ENCODE measurements at places on chromosomes 5 and 9.

DNA sequence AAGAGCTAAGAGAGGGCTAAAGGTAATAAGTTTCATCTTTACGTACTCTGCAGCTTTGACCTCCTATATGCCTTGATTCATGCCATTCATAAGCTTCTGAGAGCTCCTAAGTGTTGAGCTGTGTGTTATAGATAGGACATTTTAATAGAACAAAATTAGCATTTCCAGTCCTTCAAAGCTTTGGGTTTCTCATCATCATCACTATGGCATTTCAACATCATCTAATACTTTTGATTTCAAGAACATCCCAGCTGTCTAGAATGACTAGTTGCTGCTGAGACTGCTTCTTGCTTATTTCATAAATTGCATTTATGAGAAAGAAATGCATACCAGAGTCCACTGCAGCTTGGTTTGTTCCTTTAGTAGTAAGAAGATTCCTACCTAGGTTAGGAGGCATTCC lies 201.7 kb downstream of the SGCD start:
- DNase-seq = no peak

DNA sequence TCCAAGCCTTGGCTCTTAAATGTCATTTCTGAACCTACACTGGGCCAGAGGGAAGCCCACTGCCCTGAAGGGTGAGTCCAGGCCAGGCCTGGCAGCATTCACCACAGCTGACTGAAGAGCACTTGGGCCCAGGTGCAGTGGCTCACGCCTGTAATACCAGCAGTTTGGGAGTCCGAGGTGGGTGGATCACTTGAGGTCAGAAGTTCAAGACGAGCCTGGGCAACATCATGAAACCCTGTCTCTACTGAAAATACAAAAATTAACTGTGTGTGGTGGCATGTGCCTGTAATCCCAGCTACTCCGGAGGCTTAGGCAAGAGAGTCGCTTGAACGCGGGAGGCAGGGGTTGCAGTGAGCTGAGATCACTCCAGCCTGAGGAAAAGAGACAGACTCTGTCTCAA lies 5.1 kb downstream of the CCIN start:
- DNase-seq = no peak

GRCh38 chr9:37921546-37922300 lies 17.8 kb upstream of the SLC25A51 start:
- DNase-seq = no peak

GRCh38 chr5:10351919-10352318 lies 1.6 kb upstream of the MARCHF6 start:
- DNase-seq = peak; percentile 34

DNA sequence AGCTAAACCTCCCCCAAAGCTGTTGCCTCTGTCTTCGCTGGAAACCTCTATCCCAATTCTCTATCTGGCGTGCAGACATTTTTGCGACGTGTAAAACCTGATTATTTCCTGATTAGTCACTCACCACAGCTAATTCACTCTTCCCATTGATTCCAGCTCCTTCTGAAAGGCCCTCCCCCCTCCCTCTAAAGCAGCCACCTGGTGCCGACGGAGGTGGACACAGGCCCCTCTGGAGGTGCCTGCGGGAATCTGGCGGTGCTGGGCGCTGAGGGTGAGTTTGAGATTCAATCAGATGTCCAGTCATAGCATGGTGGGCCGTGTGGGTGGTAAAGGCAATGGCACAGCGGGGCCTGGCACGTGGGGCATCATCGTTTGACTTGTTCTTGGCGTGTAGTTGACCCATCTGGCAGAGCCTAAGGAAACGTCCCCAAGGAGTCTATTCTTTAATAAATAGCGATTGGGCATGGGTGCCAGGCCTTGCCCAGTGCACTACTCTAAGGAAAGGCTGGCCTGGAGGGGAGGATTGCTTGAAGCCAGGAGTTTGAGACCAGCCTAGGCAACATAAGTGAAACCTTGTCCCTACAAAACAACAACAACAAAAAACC lies 271.1 kb upstream of the MVB12B start:
- no peak for DNase-seq

- DNase-seq = peak; percentile 63
Measured at GRCh38 chr5:79020861-79021561, 35.9 kb upstream of the ARSB start.

- no peak for DNase-seq
Measured at GRCh38 chr9:126614088-126614454, 343 bp downstream of the LMX1B start.

DNA sequence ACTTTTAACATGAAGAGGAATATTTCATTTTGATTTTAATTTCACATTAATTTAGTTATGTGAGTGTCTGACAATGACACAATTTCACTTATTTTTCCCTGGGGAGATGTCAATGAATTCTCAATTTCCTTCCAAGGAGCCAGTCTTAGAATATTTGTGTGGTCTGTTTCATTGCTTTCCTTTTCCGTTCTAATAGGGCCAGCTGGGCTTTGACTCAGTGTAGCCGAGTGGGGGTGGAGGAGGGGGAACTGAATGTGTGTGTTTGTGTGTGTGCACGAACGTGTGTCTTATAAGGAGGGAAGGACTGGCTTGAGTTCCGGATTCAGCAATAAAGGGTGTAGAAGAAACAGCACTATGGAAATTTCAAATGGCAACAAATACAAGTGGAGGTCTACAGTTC lies 100.0 kb downstream of the BASP1 start:
- DNase-seq = no peak

GRCh38 chr5:63323926-63324325 lies 638.3 kb downstream of the HTR1A start:
- no peak for DNase-seq

DNA sequence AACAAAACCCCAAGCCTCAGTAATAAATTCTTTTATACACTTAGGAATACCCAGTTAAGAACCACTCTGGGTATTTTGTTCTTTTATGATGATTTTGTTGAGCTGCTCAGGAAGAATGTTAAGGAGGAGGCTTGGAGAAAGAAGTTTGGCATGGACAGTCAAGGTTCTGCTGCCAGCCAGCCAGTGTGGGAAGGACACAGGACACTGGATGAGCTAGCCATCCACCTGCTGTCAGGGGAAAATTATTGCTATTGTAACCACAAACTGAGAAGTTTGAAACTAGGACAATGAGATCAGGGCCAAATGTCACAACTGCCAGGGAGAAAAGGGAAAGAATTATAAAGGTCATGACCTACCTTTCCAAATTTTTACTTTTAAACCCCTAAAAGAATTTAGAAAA lies 25.9 kb upstream of the ADAMTSL1 start:
- DNase-seq = no peak

DNA sequence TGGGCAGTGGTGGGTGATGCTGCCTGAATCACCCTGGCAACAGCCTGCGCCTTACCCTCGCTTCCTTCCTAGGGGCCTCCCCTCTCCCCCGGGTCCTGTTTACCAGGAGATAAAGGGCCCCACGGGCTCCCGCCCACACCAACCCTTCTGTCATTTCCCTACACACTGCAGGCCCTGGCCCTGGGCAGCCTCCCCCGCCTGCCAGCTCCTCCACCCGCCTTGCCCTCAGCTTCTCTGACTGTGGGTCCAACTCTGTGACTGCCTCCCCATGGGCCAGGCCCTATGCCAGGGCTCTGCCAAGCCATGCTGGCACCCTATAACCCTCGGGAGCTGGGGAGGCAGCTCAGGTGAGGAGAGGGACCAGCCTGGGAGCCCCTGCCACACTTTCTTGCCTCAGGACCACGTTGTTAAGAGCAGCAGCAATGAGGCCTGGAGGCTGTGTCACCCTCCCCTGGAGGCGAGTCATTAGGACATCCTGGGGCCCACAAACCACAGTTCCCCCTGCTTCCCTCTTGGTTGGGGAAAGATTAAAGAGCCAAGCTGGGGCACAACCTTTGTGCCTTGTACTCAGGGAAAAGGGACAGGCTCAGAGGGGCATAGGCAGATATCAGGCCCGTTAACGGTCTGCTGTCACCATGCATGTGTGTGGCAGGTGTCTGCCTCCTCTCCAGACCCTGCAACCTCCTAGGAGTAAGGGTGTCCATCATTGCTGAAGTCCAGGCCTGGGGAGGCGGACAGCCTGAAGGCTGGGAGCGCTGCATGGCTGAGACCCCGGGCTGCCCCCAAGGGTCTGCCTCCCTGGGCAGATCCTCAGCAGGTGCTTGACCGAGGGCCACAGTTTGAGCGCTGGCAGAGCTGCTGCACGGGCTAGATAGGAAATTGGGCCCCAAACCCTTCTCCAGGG lies 2.8 kb downstream of the MGAT4B start:
- no peak for DNase-seq

DNA sequence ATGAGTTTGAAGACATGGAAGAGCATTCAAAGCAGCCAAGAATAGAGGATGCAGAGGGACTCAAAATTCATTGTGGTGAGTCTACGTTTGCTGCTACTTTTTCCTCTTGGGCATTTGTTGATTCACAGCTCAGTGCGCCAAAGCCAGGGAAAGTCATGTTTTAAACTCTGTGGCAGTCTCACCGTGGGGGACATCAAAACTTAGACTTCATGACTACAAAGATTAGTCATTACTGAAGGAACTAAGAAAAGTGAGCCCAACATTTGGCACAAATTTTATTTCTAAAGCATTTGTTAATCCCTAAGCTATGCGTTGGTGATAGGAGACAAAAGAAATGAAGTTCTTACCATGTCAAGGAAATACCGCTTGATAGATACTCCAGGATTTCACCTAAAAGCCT lies 73.7 kb upstream of the MTAP start:
- no peak for DNase-seq

DNA sequence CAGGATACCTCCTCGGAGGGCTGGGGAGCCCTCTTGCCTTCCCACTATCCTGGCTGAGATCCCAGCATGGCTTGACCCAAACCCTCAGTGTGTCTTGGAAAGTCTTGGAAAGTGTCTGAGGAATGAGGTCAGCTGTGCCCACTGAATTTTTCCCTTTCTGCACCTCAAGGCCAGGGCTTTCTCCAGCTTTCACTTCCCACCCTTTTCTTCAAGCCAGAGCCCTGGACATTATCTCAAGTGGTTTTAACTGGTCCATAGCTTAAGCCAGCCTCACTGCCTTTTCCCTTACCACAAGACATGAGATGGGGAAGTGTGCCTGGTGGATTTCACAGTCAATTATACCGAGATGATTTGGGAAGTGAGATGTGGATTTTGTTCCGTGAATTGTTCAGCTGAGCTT lies 35.7 kb upstream of the LHX2 start:
- DNase-seq = no peak

DNA sequence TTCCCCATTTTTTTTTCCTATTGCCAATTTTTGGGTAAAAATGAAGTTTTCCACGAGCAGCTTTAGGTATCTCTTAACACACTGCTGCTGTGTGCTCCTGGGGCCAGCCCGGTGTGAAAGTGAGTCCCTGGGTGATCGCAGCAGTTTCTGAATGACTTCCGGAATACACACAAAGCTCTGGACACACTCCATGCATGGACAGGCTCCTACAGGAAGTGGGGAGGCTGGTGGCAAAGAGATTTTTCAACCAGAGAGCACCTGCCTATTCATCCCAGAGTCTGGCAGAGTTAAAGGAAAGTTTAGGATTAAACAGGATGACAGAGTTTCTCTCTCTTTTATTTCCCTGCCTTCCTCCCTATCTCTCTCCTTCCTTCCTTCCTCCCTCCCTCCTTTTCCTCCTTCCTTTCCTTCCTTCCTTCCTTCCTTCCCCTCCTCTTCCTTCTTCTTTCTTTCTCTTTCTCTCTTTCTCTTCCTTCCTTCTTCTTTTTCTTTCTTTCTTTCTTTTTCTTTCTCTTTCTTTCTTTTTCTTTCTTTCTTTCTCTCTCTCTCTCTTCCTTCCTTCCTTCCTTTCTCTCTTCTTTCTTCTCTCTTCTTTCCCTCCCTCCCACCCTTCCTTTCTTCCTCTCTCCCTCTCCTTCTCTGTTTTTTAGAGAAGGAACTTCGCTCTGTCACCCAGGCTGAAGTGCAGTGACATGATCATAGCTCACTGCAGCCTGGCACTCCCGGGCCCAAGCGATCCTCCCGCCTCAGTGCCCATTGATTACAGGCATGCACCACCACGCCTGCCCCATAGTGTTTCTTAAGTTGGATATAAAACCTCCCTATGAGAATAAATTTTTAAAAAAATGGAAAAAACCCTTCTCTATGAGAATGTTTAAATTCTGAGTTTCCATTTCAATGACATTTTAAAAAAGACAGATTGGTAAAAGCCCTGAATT lies 38.7 kb upstream of the UBTD2 start:
- DNase-seq = no peak

DNA sequence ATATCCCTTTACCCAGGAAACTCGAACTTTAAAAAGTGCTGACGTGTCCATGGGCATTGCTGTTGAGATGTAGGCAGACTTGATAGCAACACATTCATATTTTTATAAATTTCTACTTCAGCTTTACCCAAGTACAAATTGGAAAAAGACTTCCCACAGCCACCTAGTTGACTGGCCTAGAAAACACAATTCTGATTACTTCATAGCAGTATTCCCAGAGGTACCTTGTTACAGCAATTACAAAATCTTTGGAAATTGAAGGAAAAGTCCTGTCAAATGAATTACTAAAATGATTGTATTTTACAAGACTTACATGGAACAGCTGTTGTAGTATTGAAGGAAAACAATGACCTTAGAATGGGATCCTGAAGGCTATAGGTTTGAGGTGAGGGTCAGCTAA lies 130.7 kb upstream of the NREP start:
- no peak for DNase-seq

DNA sequence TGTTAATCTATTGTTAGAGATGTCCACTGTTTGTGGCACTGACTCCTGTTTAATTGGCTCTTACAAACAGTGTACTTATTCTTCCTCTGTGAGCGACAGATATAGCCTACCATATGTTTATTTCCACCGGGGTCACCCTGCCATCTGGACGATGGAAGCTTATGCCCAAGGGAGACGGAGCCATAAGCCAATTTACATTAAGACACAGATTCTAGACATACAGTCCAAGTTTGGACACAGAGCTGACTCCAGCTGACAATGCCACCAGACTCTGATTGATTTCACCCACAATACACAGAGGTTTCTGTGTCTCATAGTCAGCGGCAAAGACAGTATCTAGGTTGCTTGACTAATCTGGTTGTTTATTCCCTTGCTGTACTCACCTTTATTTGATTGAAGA lies 198.9 kb downstream of the ENC1 start:
- DNase-seq = peak; percentile 5

DNA sequence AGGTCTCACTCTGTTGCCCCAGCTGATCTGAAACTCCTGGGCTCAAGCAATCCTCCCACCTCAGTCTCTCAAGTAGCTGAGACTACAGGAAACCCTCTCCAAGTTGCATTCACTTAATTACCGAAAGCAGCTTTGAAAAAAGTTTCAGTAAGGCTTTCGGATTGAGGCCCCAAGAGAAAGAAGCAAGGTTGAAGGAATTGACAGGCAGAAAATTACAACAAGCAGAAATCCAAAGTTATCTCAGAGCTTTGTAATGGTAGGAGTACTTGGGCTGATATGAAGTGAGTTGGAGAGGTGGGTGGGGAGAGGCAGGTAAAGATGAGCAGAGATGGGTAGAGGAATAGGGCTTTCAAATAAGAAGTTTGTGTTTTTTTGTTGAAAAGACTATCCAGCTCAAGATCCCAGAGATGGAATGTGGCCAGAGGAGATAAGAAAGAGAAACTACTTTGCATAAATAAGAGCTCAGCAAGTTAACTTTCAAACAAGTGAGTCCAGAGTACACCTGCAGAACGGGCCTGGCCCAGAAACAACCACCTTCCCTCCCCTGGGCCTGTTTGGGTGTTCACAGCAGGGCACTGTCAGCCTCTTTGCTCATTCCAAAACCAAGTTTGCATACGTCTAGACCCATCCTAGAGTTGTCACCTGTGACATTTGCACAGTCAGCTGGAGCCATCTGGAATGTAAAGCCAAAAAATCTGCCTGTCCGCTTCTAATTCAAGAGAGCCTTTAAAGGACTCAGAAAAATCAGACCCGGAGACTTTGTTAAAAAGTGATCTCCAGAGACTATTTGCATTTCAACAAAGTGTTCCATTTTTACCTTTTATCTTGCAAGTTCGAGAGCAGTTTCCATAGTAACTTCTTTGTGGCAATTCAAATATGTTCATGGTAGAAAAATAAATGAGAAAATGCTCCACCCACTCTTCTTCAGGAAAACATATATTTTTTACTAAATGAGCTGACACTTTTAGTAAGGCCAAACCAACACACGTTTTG lies 2.2 kb upstream of the CLINT1 start:
- DNase-seq = no peak
